Lower leg skin (tissue), 4 donors: ENCODE measurements at places on chromosomes 4 and X. TPM values are rescaled to one million over a fixed set of nuclear protein-coding genes. Genes with fewer than 3 reads are reported as not detected.

DNA sequence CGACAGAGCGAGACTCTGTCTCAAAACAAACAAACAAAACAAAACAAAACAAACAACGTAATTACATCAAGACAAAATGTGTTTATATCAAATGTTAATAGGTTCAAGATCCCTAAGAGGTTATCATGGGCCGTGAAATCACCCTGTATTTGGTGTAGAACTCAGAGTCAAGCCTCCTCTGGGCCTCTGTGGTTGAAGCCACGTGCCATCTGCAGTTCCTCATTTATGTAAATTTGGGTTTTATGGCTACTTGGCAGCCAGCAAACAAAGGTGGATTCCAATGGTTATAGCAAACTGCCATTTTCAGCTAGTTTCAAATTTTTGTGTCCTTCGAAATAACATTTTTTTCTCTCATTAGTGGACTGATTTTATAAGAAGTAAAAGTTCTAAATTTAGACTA lies 16.4 kb downstream of the NSDHL start:
- no peak for DNase-seq

- no peak for DNase-seq
Observed at GRCh38 chr4:89403826-89404225, 96.2 kb upstream of the GPRIN3 start.

DNA sequence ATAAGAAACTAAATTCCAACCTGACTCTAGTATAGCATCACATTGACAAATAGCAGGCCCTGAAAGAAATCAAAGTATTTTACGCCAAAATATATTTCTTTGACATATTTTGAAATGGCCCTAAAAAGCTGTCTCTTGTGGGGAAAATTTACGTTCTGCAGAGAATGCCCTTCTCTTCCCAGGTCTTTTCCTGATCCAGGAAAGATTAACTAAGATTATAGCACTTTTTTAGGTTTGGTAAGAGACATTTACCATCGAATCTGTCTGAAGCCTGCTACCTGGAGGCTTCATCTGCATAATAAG lies 121.1 kb downstream of the ATXN3L start:
- no peak for DNase-seq

DNA sequence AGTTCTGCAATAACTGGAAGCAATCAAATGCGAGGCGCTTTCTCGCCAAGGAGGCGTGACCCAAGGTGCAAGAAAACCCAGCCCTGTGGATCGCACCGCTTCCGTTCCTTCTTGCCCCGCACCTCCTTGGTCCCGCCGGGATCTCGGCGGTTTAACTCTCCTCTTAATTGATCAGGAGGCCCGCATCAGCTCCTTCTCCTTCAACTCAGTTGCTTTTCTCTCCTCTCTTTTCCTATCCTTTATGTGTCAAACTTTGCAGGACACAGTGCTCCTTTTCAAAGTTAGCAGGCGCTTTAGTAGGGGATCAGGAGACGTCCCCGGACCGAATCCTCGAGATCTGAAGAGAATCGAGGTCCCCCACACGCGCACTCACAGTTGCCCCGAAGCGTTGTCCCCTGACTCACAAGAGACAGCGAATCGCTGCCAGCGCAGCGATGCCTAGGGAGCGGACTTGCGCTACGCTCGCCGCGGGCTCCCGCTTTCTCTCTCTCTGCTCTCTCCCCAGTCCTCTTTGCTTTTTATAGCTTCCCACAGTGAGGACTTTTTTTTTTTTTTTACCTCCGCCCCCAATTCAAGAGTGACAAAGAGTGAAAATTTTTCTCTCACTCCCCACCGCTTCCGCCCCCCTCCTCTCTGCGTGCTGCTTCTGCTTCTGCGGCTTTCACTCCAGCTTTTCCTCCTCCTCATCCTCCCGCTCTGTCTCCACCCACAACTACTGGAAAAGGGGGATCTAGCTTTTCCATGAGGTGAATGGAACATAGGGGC lies at the start of gene DKK2:
TSS of gene DKK2 (minus strand) at position 495 of the 765 bp plus-strand sequence. CDS start 722 bp downstream, outside the sequence.
- DNase-seq = peak; percentile 91

- DNase-seq = no peak
Observed at GRCh38 chr4:10703156-10703555, 18.6 kb upstream of the CLNK start.

- DNase-seq = no peak
Observed at GRCh38 chrX:68728186-68728585, 80.7 kb downstream of the STARD8 start.

Gene ATP2B3
- not detected for total RNA-seq

- no peak for DNase-seq
Observed at GRCh38 chr4:183999435-183999834, 94.3 kb downstream of the STOX2 start.

Gene C4orf36
- total RNA-seq = 2.8 TPM
